Foreskin fibroblast (primary cell): ENCODE measurements at places on chromosomes 7 and 10.

DNA sequence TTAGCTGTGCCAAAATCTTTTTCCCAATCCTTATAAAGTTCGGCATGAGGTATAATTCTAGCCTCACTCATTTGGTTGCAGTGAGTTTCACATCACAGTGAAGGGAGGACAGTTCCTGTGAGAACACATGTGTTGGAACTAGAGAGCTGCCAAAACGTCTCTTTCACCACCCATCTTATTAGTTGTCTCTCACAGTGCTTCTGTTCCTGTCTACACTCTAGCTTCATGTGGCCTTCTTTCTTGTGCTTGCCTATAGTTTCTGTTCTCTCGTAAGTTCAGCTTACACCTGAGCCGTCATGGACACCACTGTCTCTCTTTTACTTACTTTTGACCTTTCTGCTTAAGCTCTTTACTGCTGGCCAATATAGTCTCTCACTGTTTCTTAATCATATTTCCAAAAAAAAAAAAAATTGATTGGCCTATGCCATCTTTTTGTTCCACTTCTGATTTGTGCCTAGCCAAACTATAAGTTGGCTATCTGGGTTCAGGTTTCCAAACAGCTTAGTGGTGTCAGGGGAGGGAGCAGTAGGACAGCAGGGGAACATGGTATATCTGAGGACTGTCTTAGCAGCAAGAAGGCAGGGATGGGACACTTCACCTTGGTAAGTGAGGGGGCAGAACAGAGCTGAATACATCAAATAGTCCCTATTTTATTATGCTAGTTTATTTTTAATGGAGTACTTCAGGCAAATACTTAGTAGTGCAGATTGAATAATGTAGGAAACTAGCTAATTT is 38.0 kb downstream of the ZNRF2 start:
- DNase-seq, result peak; percentile 14

GRCh38 chr10:14560274-14560673 is 214.4 kb downstream of the FAM107B start:
- DNase-seq, result peak; percentile 80

DNA sequence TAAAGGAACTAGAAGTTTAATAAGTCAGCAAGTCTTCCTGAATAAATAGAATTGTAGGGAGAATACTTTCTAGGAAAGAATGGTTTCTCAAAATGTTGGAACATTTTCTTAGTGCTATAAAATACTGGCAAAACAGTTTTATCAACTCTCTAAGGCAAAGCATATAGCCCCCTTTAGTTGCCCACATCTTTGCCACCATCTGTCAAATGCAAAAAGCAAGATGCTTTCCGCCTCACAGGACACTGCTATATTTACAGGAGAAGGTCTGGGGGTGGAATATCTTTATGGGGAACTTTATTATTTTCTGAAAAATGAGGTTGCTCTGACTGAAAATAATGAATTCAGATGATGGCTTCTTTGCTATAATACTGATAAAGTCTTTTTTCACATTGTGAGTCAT is 78.3 kb downstream of the SVOPL start:
- no peak for DNase-seq

- DNase-seq, result peak; percentile 53
Observed at GRCh38 chr10:115659616-115660015, 566.5 kb downstream of the ATRNL1 start.

- DNase-seq, result no peak
Observed at GRCh38 chr7:70416986-70417655, 714.8 kb upstream of the GALNT17 start.

DNA sequence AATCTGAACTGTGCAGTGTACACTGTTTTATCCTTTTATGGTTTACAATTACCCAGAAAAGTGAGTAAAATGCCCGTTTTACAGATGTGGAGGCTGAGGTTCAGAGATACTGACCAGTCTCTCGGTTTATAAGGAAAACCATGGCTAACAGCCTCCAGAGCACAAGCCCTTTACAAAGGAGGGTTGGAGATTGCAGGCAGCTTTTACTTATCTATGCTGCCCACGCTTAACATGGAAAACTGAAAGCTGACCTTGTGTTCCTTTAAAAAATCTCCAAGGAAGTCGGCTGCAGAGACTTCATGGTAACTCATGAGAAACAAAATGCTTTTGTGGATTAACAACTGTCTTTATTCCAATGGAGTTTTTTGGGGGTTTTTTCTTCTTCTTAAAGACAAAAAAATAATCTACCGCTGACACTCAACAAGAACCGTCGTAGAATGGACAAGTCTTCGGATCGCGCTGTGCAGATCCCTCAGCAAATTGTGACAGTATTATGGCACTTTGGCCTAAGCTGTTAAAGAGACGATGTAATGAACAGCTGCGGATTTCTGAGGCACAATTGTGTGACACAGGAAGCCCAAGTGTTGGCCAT is 654 bp upstream of the SLF2 start:
- DNase-seq, result no peak

- DNase-seq, result peak; percentile 65
Observed at GRCh38 chr10:95236068-95236903, 42.2 kb downstream of the ACSM6 start.

GRCh38 chr10:6399879-6400278 is 180.2 kb downstream of the PRKCQ start:
- DNase-seq, result no peak

DNA sequence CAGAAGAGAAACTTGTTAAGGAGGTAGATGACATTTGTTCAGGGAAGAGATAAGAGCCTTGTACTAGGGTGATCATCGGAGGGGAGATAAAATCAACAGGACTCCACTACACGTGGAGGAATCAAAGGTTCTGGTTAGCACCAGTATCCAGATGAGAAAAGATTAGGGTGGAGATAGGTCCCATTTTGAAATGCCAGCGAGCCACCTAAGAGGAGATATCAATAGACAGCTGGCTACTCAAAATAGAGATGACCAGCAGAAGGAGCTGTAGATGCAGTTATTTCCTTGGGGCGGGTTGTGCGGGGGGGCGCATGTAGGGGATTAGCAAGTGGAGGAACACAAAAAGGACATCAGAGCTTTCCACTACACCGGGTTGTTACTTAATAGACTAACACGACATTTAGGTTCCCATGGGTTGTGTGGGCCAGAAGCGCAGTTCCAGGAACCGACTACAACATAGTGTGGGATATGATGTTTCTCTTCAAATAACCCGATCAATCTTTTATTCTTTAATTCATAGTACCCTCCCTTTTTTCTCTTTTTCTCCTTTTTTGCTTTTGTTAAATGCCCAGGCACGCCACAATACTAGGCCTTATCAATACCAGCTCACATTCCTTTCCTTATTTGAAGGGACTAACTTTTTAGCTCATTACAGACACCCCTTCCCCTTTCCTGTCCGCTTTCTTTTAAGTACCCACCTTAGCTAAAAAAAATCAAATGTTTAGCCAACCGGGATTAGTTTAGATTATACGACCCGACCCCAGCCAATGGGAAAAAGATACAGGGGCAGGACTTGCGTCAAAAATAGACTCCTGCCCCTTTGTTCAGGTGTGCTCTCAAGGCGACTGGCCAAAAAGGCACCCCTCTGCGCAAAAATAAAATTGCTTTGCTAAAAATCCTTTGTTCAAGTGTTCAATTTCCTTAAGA is 2.0 kb upstream of the KIF11 start:
- peak; percentile 46 for DNase-seq

- DNase-seq, result no peak
Observed at GRCh38 chr10:19652750-19653149, 163.5 kb upstream of the PLXDC2 start.

GRCh38 chr7:149196151-149196704 is 882 bp downstream of the ZNF282 start:
- DNase-seq, result peak; percentile 28

- no peak for DNase-seq
Observed at GRCh38 chr10:102191956-102192355, 34.1 kb upstream of the ELOVL3 start.

GRCh38 chr7:82444220-82444909 is 788 bp upstream of the CACNA2D1 start:
- no peak for DNase-seq

DNA sequence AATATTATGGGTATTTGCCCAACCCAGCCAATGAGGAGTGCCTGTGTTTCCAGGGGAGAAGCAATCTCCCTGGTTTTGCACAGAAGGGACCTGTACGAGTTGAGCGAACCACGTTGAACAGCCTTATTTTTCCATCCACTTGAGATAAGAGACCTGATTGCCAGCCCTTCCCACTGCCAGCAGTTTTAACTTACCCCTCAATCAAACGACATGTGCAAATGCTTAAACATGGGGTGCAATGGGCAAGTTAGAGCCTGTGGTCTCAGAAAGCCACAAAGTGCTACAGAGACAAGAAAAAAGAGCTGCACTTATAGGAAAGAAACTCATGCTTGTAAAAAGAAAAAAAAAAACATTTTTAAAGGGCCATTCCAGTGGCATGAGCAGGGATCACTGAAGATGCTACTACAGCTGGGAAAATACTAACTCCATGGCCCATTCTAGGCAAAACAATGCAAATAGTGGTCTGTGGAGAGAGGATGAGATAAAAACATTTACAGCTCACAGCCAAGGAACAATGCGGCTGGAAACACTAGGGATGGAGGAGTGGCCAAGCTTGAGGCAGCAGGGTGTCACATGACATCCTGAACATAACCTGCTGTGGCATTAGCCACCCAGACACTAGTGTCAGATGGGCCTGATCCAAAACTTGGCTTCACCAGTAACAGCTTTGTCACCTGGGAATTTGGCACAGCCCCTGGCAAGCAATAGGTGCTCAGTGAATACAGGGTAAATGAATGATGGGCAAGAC is 162.8 kb downstream of the ELMO1 start:
- DNase-seq, result no peak

DNA sequence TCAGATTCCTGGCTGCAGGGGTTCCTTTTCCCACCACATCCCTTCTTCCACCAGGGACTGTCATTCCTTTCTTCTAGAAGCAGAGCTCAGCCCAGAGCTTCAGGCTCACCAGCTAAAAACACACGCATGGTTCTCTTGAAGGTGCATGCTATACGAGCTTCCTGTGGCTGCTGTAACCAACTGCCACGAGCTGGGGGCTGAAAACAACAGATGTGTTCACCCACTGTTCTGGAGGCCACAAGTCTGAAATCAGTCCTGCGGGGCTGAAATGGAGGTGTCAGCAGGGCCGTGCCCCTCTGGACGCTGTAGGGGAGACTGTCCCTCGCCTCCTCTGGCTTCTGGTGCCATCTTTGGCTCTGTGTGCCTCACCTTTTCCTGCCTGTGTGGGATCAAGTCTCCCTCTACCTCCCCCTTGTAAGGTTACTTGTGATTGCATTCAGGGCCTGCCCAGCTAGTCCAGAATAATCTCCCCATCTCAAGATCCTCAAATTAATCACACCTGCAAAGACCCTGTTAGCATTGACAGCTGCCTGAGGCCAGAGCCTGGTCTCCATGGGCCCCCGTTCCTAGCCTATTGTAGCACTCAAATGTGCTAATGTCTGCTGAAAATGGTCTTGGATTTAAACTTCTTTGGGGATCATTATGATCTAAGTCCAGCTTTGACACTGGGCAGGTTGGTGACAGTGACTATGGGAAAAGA is 13.7 kb downstream of the RAB19 start:
- DNase-seq, result no peak

GRCh38 chr10:68010426-68010940 is 64.6 kb downstream of the HERC4 start:
- no peak for DNase-seq

DNA sequence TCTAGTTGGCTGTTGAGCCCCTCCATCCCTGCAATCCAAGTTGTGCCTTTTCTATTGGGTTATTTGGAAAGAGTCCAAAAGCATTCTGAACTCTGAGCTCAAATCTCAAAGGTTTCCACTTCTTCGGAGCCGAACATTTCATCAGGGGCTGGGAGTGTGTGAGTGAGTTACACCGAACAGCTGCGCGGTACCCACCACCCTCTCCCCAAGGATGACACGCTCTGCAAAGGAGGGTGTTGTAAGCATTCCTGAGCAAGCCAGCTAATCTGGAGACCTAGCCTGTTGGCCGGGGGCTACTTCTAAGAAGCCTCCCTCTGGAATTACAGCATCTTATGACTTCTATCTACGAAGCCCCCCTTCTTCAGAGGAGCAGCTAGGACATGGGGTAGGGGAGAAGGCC is 270.5 kb downstream of the CREB5 start:
- DNase-seq, result no peak

- peak; percentile 20 for DNase-seq
Observed at GRCh38 chr7:1665549-1666316, 4.3 kb upstream of the ELFN1 start.

GRCh38 chr7:38291117-38291647 is 17.7 kb upstream of the TARP start:
- no peak for DNase-seq

DNA sequence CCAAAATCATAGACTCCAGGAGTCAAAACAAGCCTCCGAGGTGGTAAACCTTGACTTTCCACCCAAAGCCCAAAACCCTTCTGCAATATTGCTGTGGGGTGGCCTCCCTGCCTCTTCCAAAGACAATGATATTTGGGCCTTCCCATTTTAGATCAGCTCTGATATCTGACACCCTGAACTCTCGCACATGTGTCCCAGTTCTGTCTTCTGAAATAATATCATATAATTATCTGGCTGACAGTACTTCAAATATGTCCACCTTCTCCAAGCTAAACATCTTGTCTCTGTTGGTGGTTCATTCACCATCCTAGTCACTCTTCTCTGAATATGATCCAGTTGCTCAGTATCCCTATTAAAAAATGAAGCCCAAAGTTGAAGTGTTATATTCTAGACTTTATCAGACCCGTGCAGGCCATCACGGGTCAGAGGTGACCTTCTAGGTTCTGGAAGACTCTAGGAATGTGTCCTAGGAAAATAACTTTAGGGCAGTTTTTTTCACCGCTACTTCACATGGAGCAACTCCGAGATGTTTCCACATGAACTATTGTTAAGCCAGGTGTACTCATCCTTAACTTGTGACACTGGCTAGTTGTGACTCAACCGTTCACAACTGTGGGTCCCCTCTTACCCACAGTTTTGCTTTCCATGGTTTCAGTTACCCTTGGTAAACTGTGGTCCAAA is 6.3 kb downstream of the TECTB start:
- no peak for DNase-seq

DNA sequence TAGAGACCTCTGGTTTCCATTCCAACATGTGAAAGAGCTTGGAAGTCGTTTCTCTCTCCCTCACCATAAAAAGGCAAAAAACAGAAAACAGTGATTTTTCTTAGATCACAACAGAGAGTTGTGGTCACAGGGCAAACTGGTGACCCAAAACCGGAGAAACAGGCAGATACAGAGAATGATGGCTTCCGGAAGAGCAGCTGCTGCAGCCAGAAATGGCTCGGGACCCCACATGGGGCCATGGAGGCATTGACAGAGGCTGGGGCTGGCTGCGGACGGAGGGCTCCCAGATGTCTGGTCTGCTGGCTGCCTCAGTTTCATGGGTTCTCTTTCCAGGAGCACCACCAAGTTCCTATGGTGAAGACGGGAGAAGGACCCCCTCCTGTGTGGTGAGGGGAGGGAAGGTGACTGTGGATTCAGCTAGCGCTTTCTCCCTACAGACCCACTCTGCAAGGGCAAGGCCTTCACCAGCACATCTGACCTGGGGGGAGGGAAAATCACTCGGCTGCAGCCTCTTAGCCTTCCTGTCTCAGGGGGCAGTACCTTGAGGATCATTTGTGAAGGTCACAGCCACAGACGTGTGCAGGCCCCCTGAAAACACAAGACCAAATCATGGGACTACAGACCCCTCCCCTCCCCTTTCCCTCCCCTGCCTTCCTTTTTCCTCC is 81.4 kb downstream of the WDR37 start:
- DNase-seq, result no peak
